RWPE1 (cell line): ENCODE measurements at places on chromosomes 11 and 22.

- DNase-seq, result peak; percentile 88
These were observed 15.6 kb downstream of the PISD start for GRCh38 chr22:31646186-31647019.

- DNase-seq, result no peak
These were observed 77.9 kb downstream of the THAP12 start for GRCh38 chr11:76302996-76303395.

GRCh38 chr11:32658639-32659406 lies 75.2 kb downstream of the EIF3M start:
- DNase-seq, result peak; percentile 61

DNA sequence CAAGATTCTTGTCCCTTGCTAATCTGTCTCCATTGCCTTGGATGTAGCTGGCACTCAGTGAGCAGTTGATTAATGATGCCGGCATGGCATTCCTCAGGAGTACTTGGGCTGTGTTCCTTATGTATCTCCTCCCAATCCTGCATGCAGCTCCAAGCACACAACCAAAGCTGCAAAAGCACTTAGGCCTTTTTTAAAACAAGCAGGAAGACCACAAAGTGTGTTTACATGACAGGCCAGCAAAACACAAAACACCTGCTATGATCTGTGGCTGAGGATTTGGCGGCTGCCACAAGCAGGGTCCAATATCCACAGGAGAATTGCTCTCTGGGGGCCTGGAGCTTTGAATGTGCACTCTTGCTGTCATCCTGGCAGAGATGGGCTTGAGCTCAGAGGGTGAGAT lies 8.9 kb downstream of the ABTB2 start:
- DNase-seq, result no peak

- no peak for DNase-seq
These were observed 17.7 kb downstream of the TXN2 start for GRCh38 chr22:36463783-36464184.

DNA sequence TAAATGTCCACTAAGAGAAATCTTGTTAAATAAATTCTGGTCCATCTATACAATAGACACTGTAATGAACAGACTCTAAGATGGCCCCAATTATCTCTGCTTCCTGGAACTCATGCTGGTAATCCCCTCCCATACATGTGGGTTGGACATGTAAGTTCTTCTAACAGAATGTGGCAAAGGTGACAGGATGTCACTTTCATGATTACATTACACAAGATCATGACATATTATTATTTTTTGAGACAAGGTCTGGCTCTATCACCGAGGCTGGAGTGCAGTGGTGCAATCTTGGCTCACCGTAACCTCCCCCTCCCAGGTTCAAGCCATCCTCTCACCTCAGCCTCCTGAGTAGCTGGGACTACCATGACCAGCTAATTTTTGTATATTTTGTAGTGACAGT lies 14.6 kb upstream of the NDUFC2 start:
- no peak for DNase-seq

- no peak for DNase-seq
These were observed 3.4 kb downstream of the PLAAT3 start for GRCh38 chr11:63610604-63611394.

GRCh38 chr11:67640758-67641337 lies 1.3 kb upstream of the TBX10 start:
- no peak for DNase-seq

- DNase-seq, result no peak
These were observed 3.5 kb downstream of the ARRB1 start for GRCh38 chr11:75347781-75348566.

GRCh38 chr11:121692236-121692635 lies 239.5 kb upstream of the SORL1-AS1 start:
- no peak for DNase-seq

DNA sequence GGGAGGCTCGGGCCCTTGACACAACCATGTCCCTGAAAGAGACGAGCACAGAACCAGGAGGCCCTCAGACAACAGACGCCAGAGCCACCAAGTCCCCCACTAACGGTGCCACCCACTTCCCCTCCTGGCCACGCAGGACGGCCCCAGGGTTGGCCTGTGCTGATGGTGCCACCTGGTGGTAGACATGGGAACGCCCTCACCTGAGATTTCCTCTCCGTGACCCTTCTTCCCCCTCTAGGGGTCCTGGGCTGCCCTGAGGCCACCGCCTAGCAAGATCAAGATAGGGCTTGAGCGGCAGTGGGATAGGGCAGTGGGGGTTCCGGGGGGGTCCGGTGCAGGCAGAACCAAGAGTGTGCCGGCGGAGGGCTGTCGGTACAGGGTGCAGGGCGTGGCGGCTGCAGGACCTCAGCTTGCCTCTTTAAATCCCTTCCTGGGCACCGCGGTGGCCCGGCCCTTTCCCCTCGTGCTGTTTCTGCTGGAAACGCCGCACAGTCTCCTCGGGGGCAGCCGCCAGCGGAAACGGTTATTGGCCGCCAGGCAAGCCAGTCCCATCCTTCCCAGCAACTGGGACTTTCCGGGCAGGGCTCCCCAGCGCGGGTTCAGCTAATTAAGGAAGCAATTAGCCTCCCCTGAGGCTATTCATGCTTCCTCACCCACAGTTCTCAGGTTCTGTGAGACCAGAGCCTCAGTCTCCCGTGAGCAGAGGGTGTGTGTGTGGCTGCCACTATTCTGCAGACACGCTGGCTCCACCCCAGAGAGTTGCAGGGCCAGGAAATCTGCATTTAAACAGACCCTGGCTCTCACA lies 5.5 kb upstream of the NFAM1 start:
- DNase-seq, result peak; percentile 48

DNA sequence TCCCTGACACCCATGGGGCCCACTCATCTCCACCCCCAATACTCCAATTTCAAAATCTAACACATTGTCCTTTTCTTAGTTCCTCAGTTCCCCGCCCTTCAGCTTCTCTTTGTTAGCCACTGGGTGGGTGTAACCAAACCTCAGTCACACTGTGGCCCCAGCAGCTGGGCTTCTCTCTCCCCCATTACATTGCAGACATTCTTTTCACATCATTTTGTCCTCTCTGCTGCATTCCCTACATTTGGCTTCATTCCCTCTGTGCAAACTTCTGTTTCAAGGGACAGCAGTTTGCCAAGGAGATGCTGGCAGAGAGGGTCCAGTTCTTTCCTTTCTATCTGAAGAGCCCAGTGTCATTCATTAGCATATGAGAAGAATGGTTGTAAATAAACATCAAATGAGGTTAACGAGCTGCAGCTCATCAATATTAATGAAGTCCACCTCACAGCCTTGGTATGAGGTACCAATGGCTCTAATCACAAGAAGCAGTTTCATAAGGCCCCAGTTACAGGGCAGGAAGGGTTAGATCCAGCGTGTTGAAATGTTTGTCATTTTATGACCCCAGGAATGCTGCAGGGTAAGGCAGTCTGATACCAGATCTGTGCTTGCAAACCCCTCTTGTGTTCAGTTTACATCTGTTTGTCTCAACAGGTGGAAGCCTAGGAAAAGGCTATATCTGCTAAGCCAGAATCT lies 72.3 kb downstream of the ARFGAP2 start:
- DNase-seq, result no peak

- peak; percentile 27 for DNase-seq
These were observed 57.4 kb upstream of the NUP160 start for GRCh38 chr11:47905358-47906059.

- no peak for DNase-seq
These were observed 40.1 kb downstream of the EIF4ENIF1 start for GRCh38 chr22:31449506-31449905.

DNA sequence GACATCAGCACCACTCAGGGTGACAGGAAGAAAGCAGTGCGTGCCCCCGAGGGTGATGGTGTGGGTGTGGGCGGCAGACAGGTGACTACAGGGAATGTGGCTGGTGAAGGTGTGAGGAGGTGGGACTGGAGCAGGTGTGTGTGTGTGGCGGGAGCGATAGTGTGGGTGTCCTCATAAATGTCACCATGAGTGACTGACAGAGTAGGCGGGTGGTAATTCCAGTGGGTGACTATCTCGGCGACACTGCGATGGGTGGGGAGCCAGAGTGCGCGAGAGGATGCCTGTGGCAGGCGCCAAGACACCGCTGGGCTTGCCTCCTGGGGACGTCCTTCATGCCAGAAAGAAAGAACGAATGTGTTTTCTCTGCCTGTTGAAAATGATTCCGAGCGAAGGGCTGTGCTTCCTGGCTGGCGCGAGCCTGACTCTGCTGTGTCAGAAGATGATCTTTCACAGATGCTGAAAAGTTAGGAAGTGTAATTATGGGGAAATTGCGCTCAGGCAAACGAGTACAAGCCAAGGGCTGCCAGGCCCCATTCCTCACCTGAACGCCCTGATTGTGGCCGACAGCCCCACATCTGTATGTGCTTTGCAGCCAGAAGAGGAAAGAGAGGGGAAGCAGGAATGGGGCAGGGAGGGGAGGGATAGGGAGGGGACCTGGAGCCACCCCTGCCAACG lies 98.8 kb upstream of the CD82 start:
- no peak for DNase-seq

GRCh38 chr11:93686812-93687211 lies 25.3 kb downstream of the CEP295 start:
- DNase-seq, result no peak

DNA sequence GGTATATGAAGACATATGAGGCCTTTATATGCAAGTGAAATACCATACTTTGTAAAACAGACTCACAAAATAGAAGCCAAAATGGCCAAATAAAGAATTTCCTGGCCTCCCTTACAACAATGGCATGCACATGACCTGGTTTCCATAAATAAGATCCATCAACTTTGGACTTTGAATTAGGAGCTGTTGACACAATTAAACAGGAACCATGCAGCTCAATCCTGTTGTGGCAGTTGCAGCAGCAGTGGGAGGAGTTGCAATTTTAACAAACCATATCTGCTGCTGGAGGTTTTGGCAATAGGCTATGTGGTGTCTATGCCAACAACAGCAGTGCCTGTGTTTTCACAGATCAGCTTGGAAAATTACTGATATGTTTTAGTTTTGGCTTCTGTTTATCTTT lies 818.6 kb downstream of the FAM181B start:
- DNase-seq, result no peak

DNA sequence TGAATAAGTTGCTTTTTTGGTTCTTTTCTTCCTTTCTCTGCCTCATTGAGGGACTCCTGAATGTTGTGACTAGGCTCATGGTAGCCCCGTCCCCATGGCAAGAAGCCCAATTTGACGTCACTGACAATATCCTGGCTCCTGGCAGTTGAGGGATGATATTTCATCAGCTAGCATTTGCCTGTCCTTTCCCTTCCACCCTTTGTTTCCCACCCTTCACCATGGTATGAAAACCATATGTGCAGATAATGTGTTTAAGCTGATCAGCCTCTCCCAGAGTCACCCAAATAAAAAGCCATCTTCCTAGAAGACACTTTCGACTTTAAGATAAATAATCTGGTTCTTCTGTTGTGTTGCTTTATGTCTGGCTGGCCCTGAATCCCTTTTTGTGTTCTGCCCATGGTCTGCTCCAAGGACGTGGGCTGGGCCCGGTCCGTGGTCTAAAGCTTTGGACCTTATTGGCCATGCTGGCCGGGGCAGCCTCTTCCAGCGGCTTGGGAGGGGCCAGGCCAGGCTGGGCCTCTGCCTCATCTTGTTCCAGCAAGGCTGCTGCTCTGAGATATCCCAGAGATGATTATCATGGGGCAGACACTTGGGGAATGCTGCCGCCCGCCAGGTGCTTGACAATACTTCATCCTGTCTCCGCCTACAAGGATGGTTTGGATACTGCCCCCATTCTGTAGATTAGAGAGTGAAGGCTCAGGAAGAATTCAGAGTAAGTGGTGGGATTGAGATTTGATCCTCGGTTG lies 5.1 kb downstream of the TSPAN18 start:
- DNase-seq, result no peak

- no peak for DNase-seq
These were observed 6.9 kb upstream of the ACR start for GRCh38 chr22:50730941-50731661.

GRCh38 chr11:101812546-101812945 lies 102.3 kb upstream of the CEP126 start:
- no peak for DNase-seq

GRCh38 chr11:17954395-17955252 lies 58.2 kb downstream of the SERGEF start:
- DNase-seq, result no peak

GRCh38 chr22:44944883-44945601 lies 64.8 kb downstream of the PHF21B start:
- no peak for DNase-seq

GRCh38 chr22:46237453-46238124 lies 12.5 kb downstream of the CDPF1 start:
- DNase-seq, result no peak

DNA sequence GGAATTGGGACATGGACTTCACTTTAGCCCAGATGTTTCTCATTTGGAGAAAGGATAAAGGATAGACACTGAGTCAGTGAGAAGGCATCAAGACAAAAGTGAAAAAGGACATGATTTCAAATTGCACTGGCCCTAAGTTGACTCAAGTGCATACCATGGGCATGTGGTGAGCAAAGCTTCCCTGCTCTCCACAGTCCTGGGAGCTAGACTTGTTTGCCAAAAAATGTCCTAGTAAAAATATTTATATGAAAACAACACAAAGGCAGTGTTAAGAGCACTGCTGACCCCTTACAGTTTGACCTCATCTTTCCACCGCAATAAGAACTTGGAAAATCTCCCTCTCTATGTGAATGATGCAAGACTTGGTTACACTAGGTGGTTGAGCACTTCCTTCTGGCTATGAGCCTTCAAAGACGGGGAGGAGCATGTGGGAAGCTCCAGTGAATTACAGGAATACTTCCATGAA lies 46.5 kb upstream of the FIBIN start:
- DNase-seq, result peak; percentile 35
